K562 (cell line): ENCODE measurements at places on chromosomes 5 and 9. TPM values are rescaled to one million over a fixed set of nuclear protein-coding genes. Genes with fewer than 3 reads are reported as not detected.

PCDHA9 gene
- total RNA-seq, result not detected in 2 replicates

- no peak for DNase-seq
These were observed 2.9 kb downstream of the SMAD5 start for GRCh38 chr5:136135536-136135935.

GRCh38 chr9:98610711-98611110 is 98.0 kb downstream of the GABBR2 start:
- no peak for DNase-seq

FGD3 gene
- 0.76 and 1.3 TPM in 2 replicates for total RNA-seq

GRCh38 chr5:33973271-33973670 is 11.2 kb downstream of the SLC45A2 start:
- DNase-seq, result no peak

- no peak for DNase-seq
These were observed 11.8 kb downstream of the SPARC start for GRCh38 chr5:151674626-151675610.

PTGS1 gene
- 7.2 and 9.1 TPM in 2 replicates for total RNA-seq

VLDLR gene
- total RNA-seq, result 0.34 and 0.58 TPM in 2 replicates

- no peak for DNase-seq
These were observed 63.1 kb downstream of the DOCK8 start for GRCh38 chr9:277601-278295.

DNA sequence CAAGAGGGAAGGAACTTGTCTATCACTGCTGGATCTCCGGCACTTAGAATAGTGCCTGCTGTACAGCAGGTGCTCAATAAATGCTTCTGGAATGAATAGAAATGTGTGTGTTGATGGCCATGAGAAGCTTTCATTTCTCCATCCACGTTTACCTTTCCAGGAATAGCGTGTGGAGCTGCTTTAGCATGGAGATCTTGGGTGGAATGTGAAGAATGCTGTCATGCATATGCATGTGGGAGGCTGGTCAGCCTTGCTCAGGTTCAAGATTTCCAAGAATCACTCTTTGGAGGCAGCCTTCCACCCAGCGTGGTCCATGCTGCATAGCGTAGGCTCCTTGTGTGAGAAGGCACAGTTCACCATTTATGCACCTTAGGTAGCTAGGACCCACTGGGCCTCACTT is 19.2 kb downstream of the COL15A1 start:
- no peak for DNase-seq

GRCh38 chr5:980966-981365 is 27.6 kb upstream of the NKD2 start:
- peak; percentile 53 for DNase-seq

- DNase-seq, result peak; percentile 83
These were observed 10.0 kb downstream of the S1PR3 start for GRCh38 chr9:89000973-89001916.

CCL27 gene
- 0.20 TPM in 1 of 2 replicates, not detected in the other for total RNA-seq

- DNase-seq, result no peak
These were observed 281.6 kb downstream of the MAST4 start for GRCh38 chr5:66877843-66878242.

DNA sequence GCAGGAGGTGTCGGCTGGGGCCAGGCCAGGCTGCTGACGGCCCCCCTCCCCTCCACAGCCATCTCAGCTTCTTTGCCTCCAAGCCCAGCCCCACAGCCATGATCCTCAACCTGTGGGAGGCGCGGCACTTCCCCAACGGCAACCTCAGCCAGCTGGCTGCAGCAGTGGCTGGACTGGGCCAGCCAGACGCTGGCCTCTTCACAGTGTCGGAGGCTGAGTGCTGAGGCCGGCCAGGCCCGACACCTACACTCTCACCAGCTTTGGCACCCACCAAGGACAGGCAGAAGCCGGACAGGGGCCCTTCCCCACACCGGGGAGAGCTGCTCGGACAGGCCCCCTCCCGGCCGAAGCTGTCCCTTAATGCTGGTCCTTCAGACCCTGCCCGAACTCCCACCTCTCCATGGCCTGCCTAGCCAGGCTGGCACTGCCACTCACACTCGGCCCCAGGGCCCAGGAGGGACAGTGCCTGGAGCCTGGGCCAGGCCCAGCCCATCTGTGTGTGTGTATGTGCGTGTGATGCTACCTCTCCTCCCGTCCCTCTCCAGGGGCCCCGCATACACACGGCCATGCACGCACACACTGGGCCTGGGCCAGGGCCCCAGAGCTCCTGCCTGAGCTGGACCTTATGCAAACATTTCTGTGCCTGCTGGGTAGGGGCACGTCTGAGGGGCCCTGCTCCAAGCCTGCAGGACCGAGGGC is 19.3 kb downstream of the HK3 start:
- DNase-seq, result no peak

- no peak for DNase-seq
These were observed 35.1 kb downstream of the NDST1 start for GRCh38 chr5:150542933-150543445.

S100Z gene
- total RNA-seq, result 0.36 TPM in 1 of 2 replicates, not detected in the other

GRCh38 chr9:130409246-130409645 is 35.5 kb upstream of the ASS1 start:
- DNase-seq, result no peak

- no peak for DNase-seq
These were observed 276.1 kb downstream of the TAF11L14 start for GRCh38 chr5:17910318-17910717.

AIF1L gene
- total RNA-seq, result 1.7 and 2.0 TPM in 2 replicates

C9orf50 gene
- not detected in 2 replicates for total RNA-seq

GRCh38 chr5:153970496-153970895 is 68.2 kb downstream of the FAM114A2 start:
- DNase-seq, result no peak

GRCh38 chr9:13756943-13757342 is 477.5 kb upstream of the MPDZ start:
- DNase-seq, result no peak

GNPDA1 gene
- 36.6 and 40.2 TPM in 2 replicates for total RNA-seq

- DNase-seq, result no peak
These were observed 16.7 kb downstream of the GDA start for GRCh38 chr9:72165821-72166547.

DNA sequence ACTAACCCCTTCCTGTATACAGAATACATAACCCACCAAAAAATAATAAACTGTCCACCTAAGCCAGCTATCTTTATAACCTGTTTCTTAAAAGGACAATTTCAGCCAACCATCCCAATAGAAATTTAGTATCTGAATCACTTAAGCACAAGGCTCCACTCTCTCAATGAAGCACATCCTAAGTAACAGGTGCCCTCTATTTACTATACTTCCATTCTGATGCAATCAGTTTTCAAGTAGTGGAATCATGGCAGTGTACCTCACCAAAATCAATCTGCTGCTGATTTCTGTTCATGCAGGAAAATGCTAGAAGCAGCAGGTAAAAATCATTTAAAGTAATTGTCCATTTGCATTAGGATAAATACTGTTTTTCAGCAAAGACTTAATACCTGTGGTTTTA is 4.8 kb downstream of the MTX3 start:
- DNase-seq, result no peak

GRCh38 chr5:150298701-150299451 is 3.8 kb downstream of the ARSI start:
- DNase-seq, result no peak

GRCh38 chr9:18379073-18379811 is 94.7 kb upstream of the ADAMTSL1 start:
- no peak for DNase-seq

GRCh38 chr5:144196612-144197011 is 25.9 kb downstream of the KCTD16 start:
- no peak for DNase-seq

IL5 gene
- total RNA-seq, result not detected in 2 replicates

ARID3C gene
- not detected in 2 replicates for total RNA-seq

DNA sequence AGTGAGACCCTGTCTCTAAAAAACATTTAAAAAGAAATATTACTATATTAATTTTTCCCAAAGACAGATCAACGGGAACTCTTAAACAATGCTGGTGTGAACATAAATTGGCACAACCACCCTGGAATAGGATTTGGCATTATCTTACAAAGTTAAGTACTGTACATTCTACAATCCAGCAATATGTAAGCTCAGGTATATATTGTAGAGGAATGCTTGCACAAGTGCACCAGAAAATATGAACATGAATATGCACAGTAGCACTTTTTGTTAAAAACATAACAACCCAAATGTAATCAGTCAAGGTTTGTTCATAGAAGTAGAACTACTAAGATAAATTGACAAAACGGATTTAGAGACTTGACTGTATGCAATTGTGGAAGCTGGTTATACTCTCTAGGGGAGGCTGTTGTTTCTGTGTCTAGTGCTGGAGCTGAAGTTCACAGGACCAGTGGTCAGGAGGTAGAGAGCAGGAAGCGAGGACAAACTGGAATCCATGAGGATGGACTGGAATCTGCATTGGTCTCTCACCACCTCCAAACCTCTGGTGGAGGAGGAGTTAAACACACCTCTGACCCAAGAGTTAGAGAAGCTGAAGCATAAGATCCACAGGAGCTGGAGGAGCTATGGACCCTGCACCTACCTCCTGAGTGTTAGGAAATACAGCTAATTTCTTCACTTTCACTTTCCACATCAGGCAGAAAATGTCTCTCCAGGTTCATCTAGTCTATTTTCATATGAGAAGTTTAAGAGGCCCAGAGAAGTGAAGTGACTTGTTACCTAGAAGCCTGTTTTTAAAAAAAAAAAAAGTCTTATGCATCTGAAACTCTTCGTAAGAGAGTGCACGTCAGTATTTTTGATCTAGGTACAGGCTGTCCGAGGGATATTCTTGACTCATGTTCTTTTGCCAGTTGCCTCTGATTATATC is 20.3 kb upstream of the RIC1 start:
- DNase-seq, result no peak

DNA sequence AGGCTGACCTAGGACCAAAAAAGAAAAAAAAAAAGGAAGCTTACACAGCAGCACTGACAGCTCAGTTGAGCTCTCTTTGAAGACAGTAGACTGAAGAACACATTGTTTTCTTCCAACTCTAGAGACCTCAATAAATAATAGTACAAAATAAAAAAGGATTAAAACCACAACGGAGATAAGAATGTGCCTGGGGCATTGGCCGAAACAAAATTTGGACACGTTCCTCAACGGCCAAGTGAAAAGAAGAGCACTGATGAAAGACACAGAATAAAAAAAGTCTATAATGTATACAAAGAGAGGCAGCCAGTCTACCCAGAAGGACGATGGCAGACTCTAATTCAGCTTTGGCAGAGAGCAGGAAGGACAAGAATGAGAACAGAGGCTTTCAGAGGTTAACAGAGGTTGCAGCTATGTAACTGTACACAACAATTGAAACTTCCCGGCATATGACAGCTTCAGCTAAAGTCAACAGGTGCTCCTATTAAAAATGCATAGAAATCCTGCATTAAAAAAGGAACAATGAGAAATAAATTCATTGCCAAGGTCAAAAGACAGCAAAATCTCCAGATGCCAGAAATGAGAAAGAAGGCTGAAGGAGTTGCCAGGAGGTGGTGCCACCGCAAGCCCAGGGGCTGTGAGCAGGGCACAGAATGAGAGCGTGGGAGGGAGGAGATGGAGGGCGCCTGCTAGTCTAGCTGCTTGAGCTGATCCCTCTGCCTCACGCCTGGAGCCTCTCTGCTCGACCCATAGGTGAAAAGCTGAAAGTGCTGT is 113.9 kb downstream of the DCP2 start:
- no peak for DNase-seq

GRCh38 chr9:26142631-26143030 is 464.4 kb upstream of the TUSC1 start:
- no peak for DNase-seq

- no peak for DNase-seq
These were observed 528.8 kb downstream of the CSNK1G3 start for GRCh38 chr5:124040799-124041198.

- no peak for DNase-seq
These were observed 20.8 kb downstream of the TTC33 start for GRCh38 chr5:40734986-40735385.

- DNase-seq, result no peak
These were observed 2.8 kb downstream of the RXRA start for GRCh38 chr9:134328841-134329575.

GRCh38 chr5:27191786-27192510 is 153.6 kb upstream of the CDH9 start:
- no peak for DNase-seq

GABRA1 gene
- total RNA-seq, result not detected in 2 replicates

- DNase-seq, result peak; percentile 87
These were observed 127.4 kb downstream of the BARX1 start for GRCh38 chr9:93827545-93828330.

DNA sequence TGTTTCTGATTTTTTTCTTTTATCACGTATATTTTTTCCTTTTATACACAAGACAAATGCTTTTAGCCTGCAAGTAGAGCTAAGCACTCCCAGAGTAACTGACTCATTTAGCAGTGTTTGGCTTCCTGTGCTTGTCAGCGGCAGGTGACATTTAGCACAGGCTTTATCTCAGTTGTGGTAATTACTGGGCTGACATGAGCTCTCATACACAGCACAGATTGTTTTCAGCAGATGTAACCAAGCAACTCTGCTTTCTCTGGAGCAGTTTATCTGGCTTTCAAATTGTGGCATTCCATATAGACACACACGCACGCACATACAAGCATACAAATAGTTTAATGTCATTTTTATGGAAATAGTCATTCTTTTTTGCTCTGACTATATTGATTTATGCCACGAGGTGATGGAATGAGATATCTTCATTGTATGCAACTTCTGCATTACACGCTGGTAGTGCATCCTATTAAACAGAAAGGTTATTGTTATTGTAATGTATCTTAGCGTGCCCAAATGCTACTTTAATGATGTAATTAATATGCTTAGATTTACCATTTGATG is 379.0 kb upstream of the GRAMD2B start:
- no peak for DNase-seq
